ENCODE measurements at places on chromosomes 5 and 9.

- no peak for DNase-seq
These were observed 10.9 kb upstream of the SLC24A2 start for GRCh38 chr9:19799784-19800183.

GRCh38 chr5:174608631-174609097 is 115.7 kb upstream of the MSX2 start:
- DNase-seq, result no peak

GRCh38 chr9:92325269-92325990 is at the start of the genes CENPP and NOL8:
TSS of gene CENPP (plus strand) at chr9:92325953.
TSS of gene NOL8 (minus strand) at chr9:92325350. CDS start at chr9:92324161, 1,189 bp downstream.
- peak; percentile 89 for DNase-seq

DNA sequence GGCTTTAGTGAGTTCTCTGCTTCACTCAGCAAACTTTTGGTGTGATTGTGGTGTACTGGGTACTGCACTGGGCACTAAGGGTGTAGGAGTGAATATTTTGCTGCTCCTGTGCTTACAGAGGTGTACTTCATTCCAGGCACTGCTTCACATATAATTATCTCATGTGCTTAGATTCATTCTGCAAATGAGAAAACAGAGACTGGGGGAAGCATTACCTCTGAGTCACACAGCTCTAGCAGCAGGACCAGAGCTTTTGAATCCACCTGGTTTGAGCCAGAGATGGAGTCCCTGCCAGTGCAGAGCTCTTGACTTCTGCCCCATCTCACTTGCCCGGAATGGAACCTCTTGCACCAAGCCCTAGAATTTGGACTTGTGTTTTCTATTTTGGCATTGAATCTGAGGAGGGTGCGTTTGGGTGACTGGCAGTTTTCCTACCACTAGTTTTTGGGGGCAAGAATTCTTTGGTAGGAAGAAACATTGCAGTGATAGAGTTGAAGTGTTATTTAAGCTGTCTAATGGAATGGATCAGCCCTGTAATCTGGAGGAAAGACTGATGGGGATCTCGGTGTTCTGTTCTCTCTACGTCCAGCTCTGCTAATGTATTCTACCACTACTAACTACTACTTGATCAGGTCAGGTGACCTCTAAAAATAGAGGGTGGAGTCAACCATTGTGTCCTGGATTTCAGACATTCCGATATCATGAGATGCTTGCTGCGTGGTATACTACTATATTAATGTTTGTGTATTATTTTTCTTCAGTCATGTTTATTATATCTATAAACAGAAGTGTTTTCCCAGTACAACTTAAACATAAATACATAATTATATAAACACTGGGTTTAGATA is 2.5 kb downstream of the ARHGAP26 start:
- DNase-seq, result no peak

DNA sequence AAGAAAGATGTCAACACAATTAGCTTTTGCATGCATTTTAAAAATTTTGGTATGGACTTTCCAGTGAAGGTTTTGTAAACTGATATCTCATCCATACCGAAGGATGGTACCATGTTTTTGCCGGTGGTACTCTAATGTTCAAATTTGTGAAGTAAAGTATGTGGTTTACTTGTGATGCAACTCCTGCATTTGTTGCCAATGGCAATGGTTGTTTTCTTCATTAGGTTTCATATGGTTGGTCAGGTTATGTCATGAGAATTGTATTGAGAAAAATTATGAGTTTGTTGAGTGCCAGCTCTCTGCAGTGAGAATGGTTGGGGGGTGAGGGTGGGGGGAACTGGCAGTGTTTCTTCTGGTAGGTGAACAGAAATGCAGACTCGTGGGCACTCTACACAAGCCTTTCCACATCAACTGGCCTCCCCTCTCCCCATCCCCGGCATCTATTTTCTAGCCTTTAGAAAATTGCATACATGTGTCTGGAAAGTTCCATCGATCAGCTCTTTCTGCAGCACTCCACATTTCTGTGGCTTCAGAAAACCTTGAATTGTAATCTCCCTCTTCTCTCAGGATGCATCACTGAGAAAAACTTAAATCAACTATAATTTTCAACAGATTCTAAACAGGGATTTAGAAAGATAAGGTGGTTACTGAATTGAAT is 107.7 kb downstream of the PDE4D start:
- no peak for DNase-seq

GRCh38 chr9:134179918-134180785 is 15.8 kb upstream of the RNU6ATAC start:
- no peak for DNase-seq

DNA sequence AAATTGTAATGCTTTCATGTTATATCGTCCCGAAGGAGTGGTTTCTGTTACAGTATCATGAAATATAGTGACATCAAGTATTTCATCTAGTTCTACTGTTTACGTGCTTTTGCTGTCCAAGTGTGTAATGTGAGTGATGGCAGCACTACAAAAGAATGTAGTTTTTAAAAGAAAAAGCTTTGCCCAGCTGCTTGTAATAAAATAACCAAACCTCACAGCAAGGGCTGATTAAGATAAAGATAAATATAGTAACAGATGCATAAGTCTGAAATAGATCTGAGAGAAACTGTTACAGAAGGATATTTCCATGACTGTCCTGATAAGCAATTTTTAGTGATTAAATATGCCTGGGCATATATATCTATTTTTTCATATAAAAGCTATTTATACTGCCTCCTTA is 106.4 kb downstream of the AUH start:
- DNase-seq, result no peak

GRCh38 chr5:71695071-71695470 is 24.0 kb upstream of the CARTPT start:
- no peak for DNase-seq

DNA sequence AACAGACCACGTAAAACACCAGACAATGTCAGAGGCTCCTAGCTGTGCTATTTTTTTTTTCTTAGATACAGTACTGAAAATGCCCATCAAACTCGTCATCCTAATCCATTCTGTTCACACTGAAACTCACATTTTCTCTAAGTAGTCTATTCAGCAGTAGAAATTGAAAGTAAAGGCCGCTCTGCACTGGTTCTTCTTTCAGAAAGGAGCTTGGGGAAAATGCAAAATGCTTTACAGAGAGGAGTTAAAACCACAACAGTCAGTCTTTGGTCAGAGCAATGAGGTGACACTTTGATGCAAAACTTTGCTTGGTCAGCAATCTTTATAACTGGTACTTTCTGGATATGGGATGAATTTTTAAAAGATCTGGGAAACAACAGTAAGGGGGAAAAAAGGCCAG is 43.8 kb upstream of the SUSD1 start:
- peak; percentile 27 for DNase-seq

DNA sequence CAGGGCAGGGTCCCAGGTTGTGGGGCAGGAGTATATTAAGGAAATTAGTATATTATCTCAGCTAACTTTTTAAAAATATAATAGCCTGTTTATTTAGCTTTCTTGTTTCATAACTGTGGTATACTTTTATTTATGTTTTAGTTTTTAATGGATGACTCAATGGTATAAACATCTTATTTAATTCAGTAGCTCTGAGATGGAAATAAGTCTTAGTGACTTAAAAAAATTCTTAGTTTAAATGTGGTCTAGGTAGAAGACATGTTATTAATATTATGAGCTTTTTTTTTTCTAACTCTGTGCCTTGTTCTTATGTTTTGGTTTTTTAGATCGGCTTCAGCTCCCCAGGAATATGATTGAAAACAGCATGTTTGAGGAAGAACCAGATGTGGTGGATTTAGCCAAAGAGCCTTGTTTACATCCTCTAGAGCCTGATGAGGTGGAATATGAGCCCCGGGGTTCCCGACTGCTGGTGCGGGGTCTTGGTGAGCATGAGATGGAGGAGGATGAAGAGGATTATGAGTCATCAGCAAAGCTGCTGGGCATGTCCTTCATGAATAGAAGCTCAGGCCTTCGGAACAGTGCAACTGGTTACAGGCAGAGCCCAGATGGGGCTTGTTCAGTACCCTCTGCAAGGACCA is 43.1 kb downstream of the LNPEP start:
- no peak for DNase-seq

DNA sequence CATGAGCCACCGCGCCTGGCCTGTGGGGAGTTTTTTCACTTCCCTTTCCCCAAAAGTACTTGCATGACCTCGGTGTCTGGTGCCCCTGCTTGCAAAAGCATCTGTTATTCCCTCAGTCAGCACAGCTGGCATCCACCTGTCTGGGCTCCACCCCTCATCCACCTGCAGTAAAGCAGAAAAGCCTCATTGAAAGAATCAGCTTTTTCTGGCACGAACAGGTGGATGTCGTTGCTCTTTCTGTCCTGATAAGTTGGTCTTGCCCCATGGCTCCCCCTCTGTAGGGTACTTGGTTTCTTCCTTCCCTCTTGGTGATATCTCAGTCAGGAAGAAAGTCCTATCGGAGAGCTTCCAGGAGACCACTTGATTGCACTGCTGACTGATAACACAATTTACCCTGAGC is 37.4 kb downstream of the WWC1 start:
- no peak for DNase-seq

GRCh38 chr5:127909066-127909465 is 174.5 kb upstream of the SLC12A2 start:
- DNase-seq, result no peak

DNA sequence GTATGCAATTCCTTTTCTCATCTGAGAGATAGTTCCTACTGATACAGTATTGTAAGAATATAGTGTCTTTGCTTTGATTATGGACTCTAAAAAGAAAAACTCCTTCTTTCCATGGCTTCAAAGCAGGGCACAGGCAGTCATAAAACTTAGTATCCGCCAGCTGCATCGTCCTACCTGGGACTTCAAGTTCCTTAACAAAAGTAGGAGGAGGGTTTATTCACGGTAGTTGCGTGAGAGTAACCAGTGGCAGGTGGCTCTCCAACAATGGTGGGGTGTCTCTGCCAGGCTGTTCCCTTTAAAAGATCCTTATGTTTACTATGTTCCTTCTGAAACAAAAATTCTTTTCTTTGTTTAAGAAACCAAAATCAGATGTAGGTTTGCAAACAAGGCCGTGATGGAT is 173.5 kb upstream of the DMAC1 start:
- DNase-seq, result no peak

DNA sequence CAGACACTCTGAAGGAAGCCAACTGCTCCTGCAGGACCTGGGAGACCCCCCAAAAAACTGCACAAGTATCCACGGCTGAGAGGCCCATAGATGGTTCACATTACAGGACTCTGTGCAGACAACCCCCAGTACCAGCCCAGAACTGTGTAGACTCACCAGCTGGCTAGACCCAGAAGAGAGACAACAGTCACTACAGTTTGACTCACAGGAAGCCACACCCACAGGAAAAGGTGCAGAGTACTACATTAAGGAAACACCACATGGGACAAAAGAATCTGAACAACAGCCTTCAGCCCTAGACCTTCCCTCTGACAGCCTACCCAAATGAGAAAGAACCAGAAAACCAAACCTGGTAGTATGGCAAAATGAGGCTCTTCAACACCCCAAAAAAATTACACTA is 281.2 kb upstream of the RGMB start:
- DNase-seq, result peak; percentile 50

- no peak for DNase-seq
These were observed 11.6 kb upstream of the FOXD1 start for GRCh38 chr5:73460133-73460532.

DNA sequence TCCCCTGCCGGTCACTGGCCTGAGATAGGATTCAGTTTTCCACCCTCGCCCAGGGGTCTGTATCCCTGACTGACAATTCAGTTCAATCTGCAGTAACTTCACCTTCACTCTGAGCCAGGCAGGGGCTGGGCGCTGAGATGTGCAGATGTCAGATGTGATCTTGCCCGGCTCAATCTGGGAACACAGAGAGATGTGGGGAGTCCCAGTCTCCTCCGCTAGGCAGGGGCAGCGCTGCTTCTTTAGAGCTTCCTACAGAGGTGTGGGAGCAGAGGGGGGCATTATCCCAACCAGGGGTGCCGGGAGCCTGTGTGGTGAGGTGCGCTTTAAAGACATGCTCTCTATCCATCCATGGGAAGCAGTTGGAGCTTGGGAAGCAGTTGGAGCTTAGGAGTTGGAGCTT is 14.6 kb downstream of the TMOD1 start:
- no peak for DNase-seq

- no peak for DNase-seq
These were observed 31.1 kb downstream of the EGFLAM start for GRCh38 chr5:38289457-38289856.

DNA sequence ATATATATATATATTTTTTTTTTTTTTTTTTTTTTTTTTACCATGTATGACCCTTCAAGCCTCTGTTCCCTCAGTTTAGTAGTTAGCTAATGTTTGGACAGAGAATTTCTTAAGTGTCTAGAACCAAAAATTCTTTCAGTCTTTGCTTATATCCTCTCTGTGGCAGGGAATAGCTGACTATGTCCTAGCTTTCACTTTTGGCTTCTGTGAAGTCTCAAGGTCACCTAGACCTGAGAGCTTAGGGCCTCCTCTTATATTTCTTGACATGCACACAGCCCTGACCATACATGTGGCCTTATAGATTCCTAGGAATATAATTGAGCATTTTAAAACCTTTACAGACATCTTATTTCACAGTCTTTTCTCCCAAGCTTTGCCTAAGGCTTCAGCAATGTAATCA is 930.8 kb upstream of the CDH9 start:
- DNase-seq, result no peak

GRCh38 chr5:77952636-77953212 is 176.6 kb upstream of the TBCA start:
- DNase-seq, result no peak

DNA sequence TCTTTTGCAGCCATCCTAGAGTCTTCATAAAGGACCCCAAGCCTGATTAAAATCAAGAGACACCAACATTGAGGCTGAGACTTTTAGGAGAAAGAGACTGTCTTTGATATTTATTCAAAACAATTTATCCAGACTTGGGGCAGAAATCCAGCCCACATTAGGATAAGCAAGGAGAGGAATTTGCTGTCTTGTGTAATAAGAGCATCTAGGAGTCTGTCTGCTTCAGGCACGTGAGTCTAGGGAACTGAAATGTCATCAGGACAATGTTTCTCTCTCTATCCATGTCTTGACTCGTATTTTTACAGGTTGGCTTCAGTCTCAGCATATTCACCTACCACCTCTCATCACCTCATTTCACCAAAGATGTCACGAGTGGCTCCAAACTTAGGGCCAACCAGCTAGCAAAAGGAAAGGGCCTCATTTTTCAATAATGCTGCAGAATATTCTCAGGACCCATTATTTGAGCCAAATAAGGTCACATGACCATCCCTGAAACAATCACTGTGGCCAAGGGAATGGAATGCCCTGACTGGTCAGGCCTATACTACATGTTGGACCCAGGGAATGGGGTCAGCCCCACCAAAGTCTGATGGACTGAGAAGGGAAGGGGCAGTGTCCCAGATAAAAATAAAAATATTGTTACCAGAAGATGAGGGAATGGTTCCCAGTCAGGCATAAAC is 70.3 kb upstream of the SAP30L start:
- DNase-seq, result no peak

DNA sequence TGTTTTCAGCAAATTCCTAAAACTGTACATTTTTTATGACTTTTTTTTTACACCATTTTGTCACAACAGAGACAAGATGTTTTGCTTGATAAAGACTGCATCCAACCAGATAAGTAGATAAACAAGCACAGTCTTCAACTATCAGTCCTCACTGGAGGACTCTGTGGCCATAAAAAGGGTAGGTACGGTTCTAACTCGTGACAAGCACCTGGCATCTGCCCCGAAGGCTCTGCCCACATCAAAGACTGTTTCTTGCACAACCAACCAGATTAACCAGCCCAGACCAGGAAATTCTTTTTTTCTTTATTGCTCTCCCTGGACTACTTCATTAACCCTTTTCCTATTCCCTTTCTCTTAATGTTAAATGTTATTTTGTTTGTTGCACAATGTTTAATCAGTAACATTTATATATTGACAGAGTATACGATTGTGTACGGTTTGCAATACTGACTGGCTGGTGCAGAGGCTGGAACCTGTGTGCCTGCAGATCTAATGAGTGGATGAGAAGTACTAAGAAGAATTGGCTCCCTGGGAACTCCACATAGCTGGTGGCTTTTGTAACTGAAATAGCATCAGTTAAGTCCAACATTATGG is 74.1 kb downstream of the SERINC5 start:
- DNase-seq, result peak; percentile 80

All from activated naive CD4-positive, alpha-beta T cell treated with anti-CD3 and anti-CD28 coated beads, Interleukin-2, amount 10 ng/mL, durations not matched to agents 7 days and 5 days (primary cell).